EH (cell line): ENCODE measurements at places on chromosomes 7 and 10.

DNA sequence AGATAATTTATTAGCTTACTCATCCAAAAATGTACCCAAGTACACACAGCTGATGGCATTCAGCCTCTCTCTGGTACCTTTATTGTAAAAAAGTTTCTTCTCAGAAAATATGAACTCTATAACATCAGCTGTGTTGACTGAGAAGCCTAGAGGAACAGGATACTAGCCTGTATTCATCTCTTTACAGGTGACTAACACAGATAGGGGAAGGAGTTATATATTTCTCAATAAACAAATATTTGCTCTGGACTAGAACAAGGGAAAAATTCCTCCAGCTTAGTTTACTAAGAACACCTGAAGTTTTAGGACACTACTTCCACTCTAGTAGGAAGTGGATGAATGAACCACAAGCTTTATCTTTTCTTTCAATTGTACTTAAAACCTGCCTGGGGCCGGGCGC lies 67.8 kb downstream of the ZNF248 start:
- no peak for DNase-seq

DNA sequence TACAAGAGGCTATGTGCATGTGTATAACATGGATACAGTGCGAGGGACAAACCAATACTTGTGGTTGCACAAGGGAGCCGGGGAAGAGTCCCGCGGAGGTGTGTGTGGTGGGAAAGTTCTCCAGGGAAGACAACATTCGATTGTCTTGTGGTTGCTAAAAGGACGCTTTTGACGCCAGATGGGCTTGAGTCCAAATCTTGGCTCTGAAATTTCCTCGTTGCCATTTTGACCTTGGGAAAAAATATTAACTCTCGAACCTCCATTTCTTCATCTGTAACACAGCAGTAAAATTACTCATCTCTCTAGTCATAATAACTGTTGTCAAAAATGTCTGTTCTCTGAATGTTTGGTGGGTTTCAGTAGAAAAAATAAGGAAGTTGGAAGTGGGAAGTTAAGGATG lies 16.5 kb downstream of the PLXDC2 start:
- DNase-seq: no peak

- no peak for DNase-seq
Measured at GRCh38 chr7:56087445-56087844, 5.3 kb downstream of the PHKG1 start.

- no peak for DNase-seq
Measured at GRCh38 chr7:111268941-111269340, 178.0 kb downstream of the LRRN3 start.

- DNase-seq: no peak
Measured at GRCh38 chr7:124810605-124811004, 45.0 kb upstream of the GPR37 start.

GRCh38 chr7:123674399-123675180 lies 18.9 kb downstream of the LMOD2 start:
- peak; percentile 43 for DNase-seq

DNA sequence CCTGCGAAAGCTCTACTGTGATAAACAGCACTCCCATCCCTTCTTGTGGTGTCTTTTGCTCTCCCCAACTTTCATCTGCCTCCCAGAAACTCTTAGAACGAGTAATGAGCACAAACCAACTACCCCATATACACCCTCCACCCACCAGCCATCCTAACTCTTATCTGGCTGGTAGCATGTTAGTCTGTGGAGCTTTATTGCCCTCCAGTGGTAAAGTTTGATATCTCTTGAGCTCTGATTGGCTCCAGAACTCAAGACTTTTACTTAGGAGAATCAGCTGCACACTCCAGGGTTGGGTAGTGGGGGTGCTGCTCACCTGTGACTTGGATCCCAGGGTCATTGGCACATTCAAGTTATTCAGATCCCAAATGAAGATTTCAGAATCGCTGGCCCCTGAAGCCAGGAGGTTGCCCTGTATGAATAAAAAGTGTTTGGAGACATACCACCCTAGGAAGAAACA lies 10.9 kb downstream of the SEC31B start:
- peak; percentile 74 for DNase-seq

- no peak for DNase-seq
Measured at GRCh38 chr7:98877146-98877545, 1.2 kb upstream of the TRRAP start.

GRCh38 chr7:74573512-74573911 lies 84.0 kb upstream of the GTF2I start:
- no peak for DNase-seq

GRCh38 chr7:91291902-91292301 lies 27.7 kb downstream of the FZD1 start:
- DNase-seq: no peak
